Brain (organoid and tissue), 16 donors: ENCODE measurements at places on chromosomes 5 and 9. TPM values are rescaled to one million over a fixed set of nuclear protein-coding genes. Genes with fewer than 3 reads are reported as not detected.
A peak's percentile ranks its signal among the peaks of the same experiment; 100 is the strongest.

- no peak for DNase-seq
These were observed 18.6 kb upstream of the SPATA31D1 start for GRCh38 chr9:81969971-81970370.

- DNase-seq, result no peak
These were observed 91.5 kb downstream of the NR3C1 start for GRCh38 chr5:143311955-143312354.

GRCh38 chr9:106828965-106829364 is 34.0 kb upstream of the ZNF462 start:
- DNase-seq, result no peak

GRCh38 chr9:121454972-121455371 is 44.7 kb downstream of the GGTA1 start:
- DNase-seq, result no peak

GRCh38 chr5:33308586-33308985 is 132.2 kb upstream of the TARS1 start:
- DNase-seq, result no peak

DNA sequence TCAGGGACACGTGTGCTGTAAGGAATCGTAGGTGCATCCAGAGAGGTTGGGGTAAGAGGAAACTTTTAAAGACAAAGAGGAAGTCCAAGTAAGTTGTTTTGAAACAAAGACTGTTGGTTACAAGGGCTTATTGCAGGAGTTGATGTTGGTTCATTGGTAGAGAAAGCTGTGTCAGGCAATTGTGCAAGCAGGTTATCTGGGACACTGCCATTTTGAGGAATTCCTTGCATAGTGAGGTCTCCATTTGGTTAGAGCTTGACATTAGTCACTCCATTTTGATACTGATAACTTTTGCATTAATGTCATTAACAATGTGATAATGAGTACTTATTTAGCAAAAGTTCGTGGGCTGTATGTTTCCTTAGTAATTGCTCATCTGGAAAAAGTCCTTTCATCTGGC is 24.9 kb downstream of the CNOT6 start:
- DNase-seq, result no peak

DNA sequence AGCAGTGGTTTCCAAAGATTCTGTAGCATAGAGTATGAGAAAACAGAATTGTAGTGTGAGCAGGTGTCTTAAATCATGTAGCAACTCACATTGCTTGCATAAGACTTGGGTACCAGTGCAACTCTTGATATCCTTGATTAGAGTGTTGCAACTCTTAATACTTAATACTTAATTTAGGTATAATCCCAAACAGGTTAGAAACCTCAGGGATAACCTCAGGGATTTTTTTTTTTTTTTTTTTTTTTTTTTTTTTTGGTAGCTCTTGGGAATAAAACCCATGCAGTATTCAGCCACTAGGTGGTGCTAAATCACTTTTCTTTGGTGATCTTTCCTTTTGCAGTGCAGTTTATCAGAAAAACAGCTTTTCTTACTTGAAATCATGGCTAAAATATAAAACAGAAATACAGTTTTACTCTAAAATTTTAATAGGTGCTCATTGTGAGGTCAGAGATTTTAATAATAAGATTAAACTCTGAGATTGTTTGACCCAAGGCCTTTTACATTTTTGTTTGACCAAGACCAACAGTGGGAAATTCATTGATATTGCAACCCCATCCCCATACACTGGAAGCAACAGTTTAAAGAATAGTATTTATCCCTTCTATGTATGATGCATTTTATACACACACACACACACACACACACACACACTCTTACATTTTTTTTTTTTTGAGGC is 55.3 kb downstream of the ERAP1 start:
- DNase-seq, result peak; percentile 87

GRCh38 chr5:75260708-75261107 is 24.0 kb upstream of the ANKRD31 start:
- no peak for DNase-seq

- DNase-seq, result no peak
These were observed 20.5 kb upstream of the NDST1 start for GRCh38 chr5:150487199-150488061.

DNA sequence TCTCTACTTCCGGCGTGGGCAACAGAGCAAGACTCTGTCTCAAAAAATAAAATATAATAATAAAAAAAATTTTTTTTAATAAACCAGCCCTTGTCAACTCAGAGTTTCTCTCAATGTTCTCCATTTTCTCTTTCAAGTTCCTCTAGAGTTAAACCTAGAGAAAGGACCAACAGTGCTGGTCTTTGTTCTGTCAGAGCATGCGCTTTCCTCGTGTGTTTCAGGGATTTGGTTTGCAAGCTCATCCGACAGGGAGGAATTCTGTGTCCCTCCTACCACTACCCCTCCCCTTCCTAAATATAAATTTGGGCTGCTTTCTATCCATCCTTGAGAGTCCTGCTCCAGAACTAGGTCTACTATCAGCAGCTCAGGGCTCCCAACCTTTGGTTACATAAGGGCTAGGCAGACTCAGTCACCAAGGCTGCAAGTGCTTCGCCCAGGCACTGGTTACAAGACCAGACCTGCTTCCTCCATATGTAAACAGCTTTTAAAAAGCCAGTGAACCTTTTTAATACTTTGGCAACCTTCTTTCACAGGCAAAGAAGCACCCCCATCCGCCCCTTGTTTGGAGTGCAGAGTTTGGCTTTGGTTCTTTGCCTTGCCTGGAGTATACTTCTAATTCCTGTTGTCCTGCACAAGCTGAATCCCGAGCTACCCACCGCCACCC is 13.5 kb downstream of the SETX start:
- DNase-seq, result no peak

Gene KCNV2
- not detected for polyA plus RNA-seq

Gene DOK3
- polyA plus RNA-seq, result 1.8 TPM

Gene CBY3
- not detected for polyA plus RNA-seq

Gene ENG
- 47.3 TPM for polyA plus RNA-seq

Gene ASTN2
- 41.2 TPM for polyA plus RNA-seq

Gene ZNF366
- polyA plus RNA-seq, result 1.6 TPM

Gene CARD19
- 53.1 TPM for polyA plus RNA-seq
